ENCODE measurements at places on chromosomes 5 and 9.

DNA sequence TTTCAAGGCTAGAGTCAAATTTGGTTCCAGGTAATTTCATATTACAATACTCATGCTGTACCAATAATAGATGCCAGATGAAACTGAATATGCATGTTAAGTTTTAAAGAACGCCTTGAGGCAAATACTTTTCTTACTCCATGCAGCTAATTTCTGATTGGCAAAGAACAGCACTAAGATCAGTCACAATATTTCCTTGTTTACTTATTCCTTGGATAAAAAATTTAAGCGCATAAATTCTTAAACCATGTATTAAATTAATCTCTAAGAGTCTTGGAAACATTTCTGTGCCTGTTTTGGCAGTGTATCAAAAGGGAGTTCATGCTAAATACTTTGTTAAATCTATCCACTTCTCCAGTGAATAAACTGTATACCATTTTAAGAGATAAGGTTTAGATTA, 173.5 kb downstream of the SLC12A2 start:
- no peak for DNase-seq

DNA sequence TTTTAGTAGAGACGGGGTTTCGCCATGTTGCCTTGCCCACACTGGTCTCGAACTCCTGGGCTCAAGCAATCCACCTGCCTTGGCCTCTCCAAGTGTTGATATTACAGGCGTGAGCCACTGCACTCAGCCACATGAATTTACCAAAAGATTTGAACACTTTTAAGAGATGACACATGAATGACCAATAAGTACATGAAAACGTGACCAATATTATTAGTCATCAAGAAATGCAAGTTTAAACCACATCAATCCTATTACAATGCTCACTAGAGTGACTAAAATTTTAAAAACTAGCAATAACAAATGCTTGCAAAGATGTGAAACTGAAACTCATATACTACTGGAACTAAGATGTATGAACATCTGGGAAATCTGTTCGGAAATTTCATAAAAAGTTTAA, 54.3 kb downstream of the NR6A1 start:
- DNase-seq = no peak

DNA sequence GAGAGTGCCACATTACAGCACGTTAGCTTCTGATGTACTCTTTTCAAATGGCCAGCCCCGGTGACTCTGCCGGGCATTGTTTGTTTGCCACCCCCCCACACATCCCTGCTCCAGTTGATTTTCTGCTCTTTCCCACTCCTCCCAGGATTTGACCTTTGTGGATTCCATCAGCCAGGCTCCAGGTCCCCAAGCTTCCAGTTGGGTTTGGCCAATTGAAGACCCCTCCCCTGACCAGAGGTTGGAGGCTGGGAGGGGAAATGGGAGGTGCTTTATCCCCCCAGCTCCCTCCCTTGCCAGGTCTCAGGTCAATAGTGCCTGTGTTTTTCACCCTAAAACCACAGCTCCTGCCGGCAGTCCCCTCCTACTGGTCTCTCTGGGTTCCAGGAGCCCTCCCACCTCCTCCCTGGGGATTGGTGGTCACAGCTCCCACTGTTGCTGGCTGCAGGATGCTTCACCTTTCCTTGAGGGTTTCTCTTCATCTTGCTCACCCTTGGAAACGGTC, 34.9 kb downstream of the IRF1 start:
- DNase-seq = no peak

DNA sequence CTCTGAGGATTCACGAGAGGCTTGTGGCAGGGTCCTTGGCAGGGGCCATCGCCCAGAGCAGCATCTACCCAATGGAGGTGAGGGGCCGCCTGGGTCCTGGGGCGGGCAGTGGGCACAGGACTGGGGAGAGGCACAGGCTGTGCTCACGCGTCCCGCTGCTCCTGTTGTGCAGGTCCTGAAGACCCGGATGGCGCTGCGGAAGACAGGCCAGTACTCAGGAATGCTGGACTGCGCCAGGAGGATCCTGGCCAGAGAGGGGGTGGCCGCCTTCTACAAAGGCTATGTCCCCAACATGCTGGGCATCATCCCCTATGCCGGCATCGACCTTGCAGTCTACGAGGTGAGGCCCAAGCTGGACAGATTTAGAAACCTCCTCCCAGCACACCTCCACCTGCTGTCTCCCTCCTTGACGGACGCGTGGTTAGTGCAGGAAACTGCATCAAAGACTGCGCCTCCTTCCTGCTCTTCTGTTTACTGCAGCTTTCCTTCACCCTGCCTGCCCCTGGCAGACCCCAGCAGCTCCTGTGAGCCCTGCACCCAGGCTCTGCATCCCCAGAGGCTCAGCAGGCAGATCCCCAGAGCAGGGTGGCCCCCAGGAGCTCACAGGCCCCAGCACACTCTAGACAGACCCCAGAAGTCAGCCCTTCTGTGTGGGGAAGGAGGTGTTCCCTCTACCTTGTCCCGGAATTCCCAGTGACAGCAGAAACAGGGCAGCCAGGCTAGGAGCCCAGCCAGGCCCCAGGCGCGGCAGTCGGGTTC, 21.2 kb downstream of the PTGES2 start:
- DNase-seq = no peak

GRCh38 chr5:157130925-157131324, 11.7 kb downstream of the MED7 start:
- no peak for DNase-seq

DNA sequence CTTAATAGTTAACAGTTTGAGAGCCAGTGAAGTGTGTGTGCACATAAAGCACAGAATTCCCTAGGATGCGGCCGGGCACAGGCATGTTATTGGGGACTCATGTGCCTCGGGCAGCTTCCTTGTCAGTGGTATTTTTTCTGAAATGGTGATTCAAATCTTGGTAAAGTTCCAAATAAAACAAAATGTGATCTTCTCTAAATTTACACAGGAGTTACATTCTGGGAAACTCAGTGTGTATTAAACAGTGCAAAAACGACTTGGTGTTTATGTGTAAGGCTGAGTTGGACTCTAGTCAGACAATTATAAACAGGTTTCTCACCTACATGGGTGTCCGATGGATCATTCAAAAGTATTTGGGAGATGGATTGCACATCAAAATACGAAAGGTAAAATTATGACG, 48.9 kb downstream of the BOD1 start:
- DNase-seq = no peak

- no peak for DNase-seq
Observed at GRCh38 chr9:125172031-125172755, 17.4 kb downstream of the PPP6C start.

- no peak for DNase-seq
Observed at GRCh38 chr5:8081179-8081578, 212.2 kb downstream of the MTRR start.

GRCh38 chr5:32159328-32160072, 14.6 kb downstream of the GOLPH3 start:
- DNase-seq = no peak

- DNase-seq = no peak
Observed at GRCh38 chr5:32852535-32852934, 141.4 kb downstream of the NPR3 start.
